ENCODE measurements at places on chromosomes 6 and 20.

GRCh38 chr6:132192631-132193030, 208.6 kb downstream of the MOXD1 start:
- DNase-seq = no peak

DNA sequence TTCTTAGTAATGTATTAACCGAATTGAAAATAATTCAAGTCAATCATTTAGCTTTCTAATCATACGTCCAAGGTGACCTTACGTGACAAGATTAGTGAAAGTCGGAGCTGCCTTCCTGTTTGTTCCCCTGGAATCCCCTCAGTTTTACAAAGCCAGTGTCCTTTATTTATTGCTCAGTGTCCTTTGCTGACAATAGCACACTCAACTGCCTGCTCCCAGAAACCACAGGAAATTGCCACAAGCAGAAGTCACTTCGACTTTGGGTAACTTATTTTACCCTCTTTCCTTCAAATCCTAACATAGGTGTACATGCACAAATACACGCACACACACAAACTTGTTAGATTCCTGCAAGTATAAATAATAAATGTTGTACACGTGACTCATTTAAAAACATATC, 1167.7 kb upstream of the ADGRB3 start:
- no peak for DNase-seq

DNA sequence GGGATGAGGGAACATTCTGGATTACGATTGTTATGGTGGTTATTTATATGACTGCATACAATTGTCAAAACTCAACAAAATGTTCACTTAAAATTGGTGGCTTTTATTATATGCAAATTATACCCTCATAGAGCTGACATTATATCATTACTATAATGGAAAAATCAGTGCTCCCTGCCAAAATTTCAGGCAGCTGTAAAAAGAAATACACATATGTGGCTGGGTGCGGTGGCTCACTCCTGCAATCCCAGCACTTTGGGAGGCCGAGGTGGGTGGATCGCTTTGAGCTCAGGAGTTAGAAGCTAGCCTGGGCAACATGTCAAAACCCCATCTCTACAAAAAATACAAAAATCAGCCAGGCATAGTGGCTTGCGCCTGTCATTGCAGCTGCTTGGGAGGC, 75.8 kb upstream of the SULF2 start:
- DNase-seq = no peak

GRCh38 chr20:6765469-6766058, 1.9 kb upstream of the BMP2 start:
- DNase-seq = no peak

- no peak for DNase-seq
Measured at GRCh38 chr20:15155848-15156401, 818.5 kb upstream of the FLRT3 start.

DNA sequence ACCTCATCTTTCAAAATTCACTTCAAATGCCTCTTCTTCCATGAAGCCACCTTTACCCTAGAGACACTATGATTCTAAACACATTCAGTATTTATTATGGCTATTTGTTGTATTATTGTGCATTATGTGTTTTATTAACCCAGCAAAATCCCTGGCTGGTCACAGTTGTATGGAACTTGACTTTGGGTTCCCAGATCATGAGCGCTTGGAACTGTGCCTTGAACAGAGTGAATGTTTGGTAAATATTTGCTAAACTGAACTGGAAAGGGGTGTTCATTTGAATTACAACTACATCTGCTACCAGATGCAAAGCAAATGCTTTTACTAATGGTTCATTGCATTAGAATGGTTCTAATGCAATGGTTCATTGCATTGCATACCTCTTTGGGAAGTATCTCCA, 259.8 kb downstream of the PKHD1 start:
- no peak for DNase-seq

DNA sequence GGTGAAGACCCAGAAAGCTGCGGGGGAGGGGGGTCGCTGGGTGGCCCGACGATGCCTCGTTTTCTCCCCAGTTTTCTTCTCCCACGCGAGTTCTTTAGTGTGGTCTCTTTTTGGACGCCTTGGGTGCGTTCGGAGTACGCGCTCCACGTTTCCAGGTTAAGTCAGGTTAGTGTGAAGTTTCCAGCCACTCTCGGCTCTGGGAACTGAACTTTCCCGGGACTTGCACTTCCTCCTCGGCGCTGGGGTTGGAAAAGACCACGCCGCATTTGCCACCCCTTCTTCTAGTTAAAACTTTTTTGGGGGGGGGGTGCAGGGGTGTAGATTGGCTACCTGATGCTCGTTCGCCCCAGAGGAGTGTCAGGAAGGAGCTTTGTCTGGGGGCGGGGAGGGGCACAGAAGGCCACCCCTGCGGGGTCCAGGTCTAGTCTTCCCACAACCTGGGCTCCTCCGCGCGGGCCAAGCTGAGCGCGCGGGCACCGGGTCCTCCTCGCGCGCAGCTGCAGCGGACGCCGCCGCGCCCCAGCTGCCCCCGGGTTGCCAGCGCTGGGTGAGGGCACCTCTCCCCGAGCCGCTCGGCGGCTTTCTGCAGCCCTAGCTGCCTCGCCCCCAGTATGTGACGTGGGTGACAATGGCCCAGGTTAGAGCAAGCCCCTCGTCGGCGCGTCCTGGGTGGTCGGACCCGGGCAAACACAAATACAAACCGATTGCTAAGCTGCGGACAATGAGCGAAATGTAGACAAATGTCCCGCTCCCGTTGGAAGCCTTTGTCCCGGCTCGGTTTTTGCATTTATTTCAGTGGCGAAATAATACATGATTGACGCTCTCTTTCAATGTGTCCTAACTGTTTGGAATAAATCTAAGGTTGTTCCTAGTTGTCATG, 1.7 kb upstream of the NKX2-2 start:
- no peak for DNase-seq

- DNase-seq = no peak
Measured at GRCh38 chr6:154548130-154548830, 37.8 kb upstream of the CNKSR3 start.

DNA sequence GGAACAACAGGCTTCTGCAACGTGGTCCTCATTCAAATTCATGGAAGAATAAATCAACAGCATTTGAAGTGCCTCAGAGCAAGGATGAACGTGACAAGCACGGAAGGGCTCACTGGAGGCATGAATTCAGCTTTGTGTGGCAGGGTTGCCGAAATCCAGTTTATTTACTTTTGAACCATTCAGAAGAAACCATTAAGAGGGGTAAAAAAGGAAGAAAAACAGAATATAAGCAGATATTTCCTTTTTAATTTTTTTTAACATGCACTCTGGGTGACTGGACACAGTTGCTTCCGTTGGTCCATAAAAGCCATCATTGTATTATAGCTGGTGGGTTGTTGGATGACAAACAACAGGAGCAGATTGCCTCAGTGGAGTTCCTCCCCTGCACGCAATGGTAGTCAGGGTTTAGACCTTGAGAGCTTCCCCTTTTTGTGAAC, 17.3 kb upstream of the SNRPB2 start:
- DNase-seq = no peak

- no peak for DNase-seq
Measured at GRCh38 chr6:122394016-122394415, 5.4 kb upstream of the HSF2 start.

DNA sequence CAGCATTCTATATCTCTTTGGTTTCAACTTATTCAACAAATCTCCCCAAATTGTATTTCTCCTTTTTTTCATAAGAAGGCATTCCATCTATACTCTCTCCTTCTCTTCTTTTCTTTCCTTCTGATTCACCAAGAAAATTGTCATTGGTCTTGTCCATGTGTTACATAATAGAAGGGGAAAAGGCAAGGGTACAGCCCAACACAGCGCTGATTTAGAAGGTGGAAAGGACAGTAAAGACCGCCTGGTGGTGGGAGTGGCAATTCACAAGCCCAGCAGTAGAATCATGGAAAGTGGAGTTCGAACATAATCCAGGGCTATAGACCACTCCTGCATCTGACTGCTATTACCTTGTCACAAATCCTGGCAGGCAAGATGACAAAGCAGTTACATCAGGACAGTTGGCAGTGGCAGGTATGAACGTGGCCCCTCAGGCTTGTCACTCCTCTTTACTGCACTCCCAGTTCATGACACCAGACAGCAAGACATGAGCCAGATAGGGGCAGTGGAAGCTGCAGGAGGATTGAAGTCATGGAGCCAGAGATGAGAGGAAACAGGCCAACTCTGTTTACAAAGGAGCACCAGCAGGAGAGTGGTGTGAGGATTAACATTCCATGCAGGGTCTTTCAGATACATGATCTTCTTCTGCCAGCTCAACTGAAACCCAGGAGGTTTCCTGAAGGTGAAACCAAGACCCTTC, 2.1 kb upstream of the TNFAIP3 start:
- no peak for DNase-seq

- no peak for DNase-seq
Measured at GRCh38 chr6:10901770-10902169, 14.9 kb downstream of the SYCP2L start.

Measured in stimulated activated CD8-positive, alpha-beta memory T cell treated with anti-CD3 and anti-CD28 coated beads, Interleukin-4, amount 100 ng/mL, for 1 hour (primary cell).